ENCODE measurements at places on chromosomes 4 and X.

GRCh38 chr4:153679486-153679885 lies 4.6 kb upstream of the TLR2 start:
- DNase-seq, result no peak

- no peak for DNase-seq
Observed at GRCh38 chrX:46715530-46715929, 43.4 kb downstream of the SLC9A7 start.

DNA sequence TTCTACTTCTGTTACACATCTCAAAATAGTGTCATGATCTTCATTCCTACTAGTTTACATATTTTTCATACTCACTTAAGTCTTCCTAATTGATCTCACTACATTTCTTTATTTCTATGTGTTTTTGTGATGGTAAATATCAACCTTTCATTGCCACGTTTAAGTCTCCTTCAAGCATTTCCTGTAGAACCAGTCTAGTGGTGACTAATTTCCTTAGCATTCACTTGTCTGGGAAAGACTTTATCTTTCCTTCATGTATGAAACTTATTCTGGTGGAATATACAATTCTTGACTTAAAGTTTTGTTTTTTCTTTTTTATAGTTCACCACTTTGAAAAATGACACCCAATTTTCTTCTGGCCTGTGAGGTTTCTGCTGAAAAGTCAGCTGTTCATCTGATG lies 181.4 kb upstream of the NEIL3 start:
- DNase-seq, result no peak

DNA sequence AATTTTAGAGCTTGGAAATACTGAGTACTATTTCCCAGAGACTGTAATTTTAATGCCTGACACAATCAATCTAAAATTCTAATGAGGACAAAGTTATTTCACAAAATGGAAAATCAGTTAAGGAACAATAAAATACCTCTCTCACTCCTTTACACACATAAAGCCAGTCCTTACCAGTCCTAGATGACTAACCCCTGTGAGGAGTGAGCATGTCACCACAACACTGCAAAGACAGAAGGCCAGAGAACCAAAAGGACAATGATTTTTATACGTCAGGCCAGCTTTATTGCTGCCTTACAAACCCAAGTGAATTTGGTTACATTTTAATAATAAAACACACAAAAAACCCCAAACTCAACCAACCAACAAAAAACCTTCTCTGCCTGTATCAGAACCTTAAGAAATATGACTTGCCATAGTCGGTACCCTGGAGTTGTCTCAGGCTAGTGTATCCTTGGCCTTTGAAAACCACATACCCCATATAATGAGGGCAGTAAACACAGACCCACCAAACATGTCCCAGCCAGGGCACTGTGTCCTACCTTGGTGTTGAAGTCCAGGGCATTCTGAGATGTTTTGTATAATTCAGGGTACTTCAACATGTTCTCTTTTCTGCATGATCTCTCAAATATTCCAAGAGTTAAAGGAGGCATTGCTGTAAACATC lies 57.6 kb downstream of the SHISA3 start:
- no peak for DNase-seq

GRCh38 chr4:81531410-81531809 lies 59.7 kb upstream of the RASGEF1B start:
- DNase-seq, result no peak

DNA sequence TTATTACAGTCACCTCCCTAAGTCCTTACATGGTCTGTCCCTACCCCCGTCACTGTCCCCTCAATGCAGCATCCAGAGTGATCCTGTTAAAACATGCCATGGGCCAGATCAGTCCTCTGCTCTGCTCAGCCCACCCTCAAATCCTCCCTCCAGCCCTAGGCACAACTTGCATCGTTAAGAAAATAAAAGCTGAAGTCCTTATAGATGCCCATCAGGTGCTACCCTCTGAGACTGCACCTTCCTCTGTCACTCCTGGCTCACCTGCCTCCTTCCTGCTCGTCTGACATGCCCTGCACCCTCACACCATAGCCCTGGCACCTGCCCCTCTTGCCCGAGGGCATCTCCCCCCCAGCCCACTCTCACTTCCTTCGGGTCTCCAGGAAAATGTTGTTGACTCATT lies 4.1 kb downstream of the STK32B start:
- DNase-seq, result no peak

DNA sequence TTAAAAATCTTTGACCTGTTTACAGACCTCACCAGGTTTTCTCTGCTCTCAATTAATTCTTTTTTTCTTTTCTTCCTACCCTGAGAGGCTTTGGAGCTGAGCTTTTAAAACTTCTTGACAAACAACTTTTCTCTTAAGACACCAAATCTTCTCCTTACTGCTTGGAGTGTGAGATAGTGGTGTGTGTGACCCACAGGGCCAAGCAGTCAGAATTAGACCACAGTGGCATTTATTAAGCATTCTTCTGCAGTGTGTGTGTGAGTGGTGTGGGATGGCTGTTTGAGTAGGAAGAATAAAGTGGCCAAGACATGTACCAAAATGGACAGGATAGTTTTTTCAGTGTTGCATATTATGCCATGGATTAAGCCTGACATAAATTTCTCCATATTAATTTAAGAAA lies 665.1 kb downstream of the RAPGEF2 start:
- DNase-seq, result no peak

DNA sequence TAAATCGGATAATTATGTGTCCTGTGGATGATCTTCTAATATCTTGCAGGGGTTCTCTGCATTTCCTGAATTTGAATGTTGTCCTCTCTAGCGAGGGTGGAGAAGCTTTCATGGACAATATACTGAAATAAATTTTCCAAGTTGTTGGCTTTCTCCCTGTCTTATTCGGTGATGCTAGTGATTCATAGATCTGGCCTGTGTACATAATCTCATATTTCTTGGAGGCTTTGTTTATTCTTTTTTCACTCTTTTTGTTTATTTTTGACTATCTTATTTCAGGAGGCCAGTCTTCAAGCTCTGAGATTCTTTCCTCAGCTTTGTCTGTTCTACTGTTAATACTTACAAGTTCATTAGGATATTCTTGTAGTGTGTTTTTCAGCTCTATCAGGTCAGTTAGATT lies 20.7 kb upstream of the CLGN start:
- DNase-seq, result no peak

DNA sequence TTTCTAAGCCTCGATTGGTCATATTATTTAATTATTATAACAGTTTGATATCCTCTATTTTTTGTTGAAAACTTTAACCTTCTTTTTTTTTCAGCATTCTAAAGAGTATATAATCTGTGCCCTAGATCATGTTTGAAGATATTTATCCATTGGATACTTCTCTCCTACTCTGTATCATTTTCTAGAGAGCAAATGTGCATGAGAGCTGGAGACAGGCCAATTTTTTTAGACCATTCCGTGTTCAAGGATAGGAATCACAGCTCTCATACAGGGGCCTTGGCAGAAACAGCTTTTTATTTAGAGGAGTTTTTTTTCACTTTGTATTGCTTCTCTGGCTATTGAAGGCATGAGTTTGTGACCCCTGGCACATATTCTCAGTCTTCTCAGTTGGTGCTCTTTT lies 57.7 kb upstream of the TBC1D14 start:
- no peak for DNase-seq

DNA sequence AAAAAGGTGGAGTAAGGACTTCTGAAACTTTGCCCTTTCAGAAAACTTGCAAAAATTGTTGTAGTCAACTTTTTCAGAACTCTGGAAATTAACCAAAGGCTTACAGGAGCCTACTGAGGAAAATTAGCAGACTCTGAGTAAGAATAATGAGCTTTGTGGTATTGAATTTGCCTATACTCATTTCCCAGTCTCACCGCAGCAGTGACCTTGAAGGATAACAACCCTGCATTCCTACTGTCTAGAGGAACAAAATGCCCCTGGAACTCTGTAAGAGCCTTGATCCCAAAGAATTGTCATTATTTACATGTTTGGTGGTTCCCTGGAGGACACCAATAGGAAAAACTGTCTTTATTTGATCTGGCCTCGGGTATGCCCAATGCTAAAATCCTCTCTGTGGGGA lies 57.9 kb downstream of the MND1 start:
- DNase-seq, result no peak

DNA sequence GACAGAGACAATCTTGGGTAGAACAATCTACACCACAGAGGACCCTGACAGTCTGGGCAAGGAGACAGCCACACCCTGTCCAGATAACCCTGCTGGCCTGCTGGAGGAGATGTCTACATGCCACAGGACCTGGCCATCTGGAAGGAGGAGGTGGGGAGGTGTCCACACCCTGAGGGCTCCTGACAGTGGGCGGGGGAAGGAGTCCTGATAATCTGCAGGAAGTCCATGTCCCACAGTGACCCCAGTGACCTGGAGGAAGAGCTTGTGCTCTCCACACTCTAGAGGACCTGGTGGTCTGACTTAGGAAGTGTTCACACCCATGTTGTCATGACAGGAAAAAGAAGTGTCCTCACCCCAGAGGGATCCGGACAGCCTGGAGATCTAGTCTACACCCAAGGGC lies 5.5 kb downstream of the SUV39H1 start:
- no peak for DNase-seq

- no peak for DNase-seq
Observed at GRCh38 chr4:8473198-8473919, 32.8 kb downstream of the TRMT44 start.
